NCI-H1930 (cell line): ENCODE measurements at places on chromosomes 11 and 22.

- DNase-seq: no peak
Measured at GRCh38 chr11:27309046-27309445, 54.0 kb downstream of the CCDC34 start.

DNA sequence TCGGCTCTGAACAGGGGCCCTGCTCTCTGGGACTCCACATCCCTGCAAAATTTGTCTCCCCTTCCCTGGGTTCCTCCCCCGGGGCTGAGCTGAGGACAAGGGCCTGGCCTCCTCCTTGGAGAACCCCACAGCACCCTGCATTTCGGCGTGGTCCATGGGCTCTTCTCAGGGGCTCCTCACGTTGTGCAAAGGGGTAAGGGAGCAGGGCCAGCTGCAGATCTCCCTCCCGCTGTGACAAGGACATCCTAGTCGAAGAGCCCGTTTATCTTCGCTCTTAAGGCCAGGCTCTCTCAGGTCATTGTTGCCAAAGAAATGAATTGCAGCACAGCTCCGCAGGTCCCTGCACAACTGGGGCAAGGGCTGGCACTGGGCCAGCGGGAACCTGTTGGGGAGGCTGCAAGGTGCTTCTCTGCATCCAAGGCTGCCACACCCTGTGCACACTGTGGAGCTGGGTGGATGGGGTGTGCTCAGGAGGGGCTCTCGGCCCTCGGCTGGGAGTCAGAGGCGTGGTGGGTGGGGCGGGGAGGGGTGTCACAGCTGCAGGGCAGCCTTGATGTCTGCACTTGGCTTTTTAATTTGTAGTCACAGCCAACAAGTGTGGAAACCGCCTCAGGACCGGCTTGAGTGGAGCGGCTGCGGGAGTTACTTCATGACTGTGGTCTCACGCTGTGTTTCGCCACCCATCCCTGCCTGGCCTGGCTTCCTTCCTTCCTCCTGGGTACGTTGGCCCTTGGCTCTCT, 26.6 kb upstream of the SEPTIN5 start:
- DNase-seq: no peak

DNA sequence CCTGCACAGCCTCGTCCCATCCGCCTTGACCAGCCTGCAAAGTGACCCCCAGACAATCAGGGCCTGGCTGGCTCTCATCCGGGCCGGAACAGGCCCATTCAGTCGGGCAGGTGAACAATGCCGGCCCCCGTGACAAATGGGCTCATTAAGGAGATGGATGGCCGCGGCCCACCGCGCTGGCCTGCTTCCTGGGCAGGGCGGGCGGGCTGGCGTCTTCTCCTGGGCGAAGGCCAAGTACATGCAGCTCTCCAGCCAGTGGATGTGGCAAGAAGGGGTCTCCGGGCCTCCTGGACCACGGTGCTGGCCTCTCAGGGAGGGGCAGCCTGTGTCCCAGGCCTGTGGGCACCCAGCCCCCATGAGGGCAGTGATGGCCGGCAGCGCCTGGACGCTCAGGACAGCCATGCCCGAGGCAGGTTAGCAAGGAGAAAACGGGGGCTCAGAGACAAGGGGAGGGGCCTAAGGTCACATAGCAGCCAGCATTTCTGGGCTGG, 1022.8 kb downstream of the BRD1 start:
- DNase-seq: no peak

DNA sequence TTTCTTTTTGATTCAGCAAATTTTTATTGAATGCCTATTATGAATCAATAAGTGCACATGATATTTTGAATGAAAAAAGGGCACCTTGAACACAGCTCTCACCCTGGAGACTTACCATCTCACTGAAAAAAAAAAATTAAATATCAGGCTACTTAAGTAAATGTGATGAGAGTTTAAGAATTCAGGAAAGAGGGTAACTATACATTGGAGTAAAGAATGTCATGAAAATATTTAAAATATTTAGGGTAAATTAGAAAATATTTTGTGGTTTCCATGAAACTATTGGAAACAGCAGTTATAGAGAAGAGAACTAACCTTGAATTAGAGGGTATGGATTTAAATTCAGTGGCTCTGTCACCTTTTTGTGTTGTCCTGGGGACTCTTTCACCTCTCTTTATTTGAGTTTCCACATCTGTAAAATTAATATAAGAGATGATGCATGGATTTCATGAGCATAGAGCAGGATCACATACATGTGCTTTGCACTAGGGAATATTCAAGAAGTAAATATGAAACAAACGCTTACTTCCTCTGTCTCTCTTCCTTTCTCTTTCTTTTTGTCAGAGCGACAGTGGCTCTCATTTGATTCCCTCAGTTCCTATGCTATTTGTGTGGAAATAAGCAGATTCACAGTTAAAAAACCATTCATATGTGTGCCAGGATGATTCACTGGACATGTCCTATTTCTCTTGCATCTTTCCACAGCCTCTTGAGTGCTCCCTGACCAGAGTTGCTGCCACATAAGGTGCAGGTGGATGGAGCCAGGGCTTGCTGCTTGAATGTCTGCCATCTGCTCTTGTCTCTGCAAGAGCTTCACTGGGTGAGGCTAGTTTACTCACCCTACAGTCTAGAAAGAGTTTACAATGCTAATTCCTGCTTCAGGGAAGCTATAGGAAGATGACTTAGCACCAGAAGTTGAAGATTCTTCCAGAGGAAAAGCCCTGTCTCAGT, 533.1 kb downstream of the ETS1 start:
- DNase-seq: no peak

GRCh38 chr11:3095712-3096361, 38.6 kb upstream of the CARS1 start:
- DNase-seq: no peak

DNA sequence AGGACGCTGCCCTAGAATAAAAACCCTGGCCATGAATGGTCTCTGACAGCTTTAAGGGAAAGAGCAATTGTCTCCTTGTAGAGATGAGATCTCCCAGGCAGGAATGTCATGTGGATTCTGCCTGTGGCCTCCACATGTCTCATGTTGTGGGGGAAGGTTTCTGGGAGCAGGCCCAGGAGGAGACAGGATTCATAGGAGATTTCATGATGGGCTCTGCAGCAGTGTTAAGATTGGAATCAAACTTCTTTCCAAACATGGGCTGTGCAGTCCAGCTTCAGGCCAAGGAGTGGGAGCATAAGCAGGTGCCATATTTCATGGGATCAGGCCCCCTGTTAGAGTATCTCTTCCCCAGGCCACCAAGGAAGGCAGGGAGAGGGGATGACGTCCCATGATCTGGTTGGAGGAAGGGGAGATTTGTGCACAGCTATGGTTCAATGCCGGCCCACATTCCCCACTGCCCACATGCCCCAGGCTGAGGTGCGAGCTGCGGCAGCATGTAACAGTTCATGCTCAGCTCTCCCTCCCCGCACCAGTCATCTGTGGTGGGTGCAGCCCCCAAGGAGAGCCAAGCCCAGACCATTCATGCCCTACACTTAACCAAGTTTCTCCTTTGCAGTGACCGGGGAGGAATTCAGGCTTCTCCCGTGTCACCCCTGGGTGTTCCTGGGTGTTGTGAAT, 42.5 kb downstream of the LMO1 start:
- no peak for DNase-seq

DNA sequence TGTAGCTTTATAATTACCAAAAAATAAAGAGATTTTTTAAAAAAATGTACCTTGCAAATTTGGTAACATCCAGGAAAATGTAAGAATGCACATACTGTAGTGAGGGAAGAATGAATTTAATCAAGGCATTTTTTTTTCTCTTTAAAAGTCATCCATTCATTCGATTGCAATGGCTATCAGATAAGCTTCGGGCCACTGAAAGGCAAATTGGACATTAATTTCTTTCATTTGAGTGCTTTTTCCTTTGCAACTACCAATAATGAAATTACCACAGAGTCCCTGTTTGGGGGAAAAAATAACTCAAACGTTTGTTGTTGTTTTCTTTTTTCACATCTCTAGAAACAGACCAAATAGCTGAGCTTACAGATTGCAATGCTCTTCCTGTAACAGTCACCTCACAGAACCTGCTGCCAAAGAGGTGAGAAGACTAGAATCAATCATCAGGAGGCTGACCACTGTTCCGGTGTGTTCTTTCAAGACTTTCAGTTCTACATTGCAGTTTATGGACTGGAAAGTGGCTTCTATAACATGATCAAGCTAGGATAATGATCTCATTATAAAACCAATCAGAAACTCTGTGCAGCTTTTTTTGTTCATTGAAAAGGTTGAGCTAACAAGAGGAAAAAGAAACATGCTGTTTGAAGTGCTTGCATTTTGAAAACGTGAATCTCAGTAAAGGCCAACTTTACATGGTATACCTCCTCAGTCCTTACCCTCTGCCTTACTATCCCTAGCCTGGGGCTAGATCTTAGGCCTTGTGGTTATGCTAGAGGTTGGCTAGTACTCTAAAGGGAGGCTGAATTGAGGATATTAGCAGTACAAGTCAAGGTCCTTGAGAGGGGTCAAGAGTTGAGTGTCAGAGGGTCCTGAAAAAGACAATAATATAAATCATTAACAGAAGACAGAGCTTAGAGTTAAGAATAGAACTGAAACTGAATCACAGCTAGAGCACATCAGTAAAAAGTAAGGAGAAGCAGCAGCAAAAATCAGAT, 1276.1 kb downstream of the LRRC4C start:
- no peak for DNase-seq

DNA sequence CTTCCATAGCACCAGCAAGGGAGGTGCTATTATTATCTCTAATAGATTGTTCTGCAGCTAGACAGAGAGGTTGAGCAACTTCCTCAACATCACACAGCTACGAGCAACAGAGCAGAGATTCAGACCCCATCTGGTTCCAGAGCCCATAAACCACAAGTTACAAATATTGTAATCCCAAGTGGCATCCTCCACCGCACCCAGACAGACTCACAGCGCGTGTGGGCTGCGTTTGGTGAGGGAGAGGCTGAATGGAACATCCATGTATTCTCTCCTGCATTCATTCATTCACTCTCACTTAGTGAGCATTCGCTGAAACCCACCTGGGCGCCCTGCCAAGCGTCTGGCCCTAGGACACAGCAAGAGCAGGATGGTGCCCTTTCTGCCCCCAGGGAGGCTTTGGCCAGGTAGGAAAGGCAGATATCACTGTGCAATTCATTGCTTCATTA, 33.5 kb downstream of the LIF start:
- no peak for DNase-seq

DNA sequence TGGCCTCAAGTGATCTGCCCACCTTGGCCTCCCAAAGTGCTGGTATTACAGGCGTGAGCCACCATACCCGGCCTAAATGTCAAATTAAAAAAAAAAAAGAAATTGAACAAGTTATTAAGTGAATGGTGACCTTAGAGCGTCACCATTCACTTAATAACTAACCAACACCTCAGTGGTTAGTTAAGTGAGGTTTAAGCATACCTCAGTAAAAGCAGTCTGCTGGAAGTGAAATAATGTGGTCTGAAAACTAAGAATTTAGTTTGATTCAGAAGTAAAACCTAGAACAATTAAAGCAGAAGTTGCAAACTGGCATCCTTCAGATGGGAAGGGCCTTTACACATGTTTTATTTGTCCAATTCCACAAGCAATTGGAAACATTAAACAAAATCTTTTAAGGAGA, 71.5 kb downstream of the FCHSD2 start:
- DNase-seq: no peak

- DNase-seq: no peak
Measured at GRCh38 chr22:28116219-28116673, 197.2 kb upstream of the PITPNB start.

DNA sequence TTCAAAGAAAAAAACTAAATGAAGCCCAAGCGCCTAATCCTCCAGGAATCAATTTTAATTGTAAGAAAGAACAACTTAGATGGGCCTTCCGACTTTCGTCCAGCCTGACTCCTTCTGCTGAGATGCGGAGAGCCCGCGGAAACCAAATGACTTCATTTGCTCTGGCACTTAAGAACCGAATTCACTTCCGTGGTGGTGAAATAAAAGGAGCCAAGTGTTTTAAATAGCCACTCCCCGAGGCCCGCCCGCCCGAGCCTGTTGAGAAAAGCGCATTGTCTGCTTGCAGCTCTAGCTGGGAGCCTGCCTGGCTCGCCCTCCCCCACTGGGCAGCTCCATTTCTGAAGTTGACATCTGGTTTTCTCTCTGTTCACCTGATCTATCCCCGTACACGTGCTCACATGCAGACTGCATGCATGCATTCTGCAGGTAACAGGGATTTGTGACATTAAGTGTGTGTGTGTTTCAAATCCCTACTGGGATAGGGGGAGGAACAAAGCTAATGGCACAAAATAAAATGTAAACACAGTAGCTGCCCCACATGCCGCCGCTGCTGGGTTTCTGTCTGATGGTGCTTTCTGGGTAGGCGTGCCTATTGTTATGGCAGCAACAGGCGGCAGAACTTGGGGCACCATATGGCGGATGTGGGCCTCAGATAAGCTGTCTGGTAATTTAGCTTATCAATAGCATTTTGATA, 6.2 kb downstream of the TEAD1 start:
- no peak for DNase-seq

GRCh38 chr11:78825591-78826020, 250.9 kb upstream of the NARS2 start:
- DNase-seq: no peak

DNA sequence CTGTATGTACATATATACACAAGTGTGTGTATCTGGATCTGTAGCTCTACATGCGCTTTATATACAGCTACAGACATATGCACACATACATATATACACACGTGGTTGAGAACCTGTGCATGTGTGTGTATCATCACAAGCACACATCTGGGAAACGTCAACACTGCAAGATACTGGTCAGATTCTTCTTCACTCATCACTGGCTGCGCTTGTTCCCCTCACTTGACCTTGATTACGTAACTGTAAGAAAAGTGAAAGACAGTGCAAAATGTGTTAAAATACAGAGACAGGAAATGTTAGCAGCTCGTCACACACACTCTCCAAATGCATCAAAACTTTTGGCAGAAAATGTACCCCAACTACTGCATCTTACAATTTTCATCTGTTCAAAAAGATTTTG, 51.9 kb upstream of the MN1 start:
- no peak for DNase-seq

DNA sequence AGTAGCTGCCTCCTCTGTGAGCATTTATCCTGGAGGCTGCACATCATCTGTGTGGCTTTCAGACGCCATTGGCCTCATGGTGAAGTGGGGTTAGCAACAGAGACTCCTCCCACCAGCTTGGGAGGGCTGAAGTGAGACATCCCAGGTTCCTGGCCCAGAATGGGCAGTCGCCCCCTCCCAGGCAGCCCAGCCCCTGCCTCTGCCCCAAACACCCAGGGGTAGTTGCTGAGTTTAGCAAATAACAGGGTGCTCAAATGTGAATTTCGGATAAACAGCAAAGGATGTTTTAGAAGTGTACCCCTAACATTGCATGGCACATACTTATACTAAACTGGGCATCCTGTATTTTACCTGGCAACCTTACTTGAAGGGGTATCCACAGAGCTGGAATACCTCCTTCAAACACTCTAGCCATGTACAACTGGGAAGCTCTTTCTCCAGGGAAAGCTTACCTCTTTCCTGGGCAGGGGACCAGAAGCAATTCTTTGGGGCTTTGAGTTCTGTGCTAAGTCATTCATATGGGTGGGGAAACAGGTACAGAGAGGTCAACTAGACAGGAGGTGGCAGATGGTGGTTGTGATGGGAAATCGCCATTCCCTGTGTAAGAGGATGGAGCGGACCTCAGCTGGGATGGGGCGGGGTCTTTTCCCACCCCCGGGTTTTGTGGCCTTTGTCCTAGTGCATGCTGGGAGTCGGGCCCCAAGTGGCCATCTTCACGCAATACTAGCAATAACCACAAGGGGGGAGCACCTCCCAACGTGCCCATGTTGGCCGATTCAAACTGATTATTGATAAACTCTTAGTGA, 19.3 kb downstream of the MTFP1 start:
- peak; percentile 65 for DNase-seq
